ENCODE measurements at places on chromosomes 3 and 15. TPM values are rescaled to one million over a fixed set of nuclear protein-coding genes. Genes with fewer than 3 reads are reported as not detected.

DNA sequence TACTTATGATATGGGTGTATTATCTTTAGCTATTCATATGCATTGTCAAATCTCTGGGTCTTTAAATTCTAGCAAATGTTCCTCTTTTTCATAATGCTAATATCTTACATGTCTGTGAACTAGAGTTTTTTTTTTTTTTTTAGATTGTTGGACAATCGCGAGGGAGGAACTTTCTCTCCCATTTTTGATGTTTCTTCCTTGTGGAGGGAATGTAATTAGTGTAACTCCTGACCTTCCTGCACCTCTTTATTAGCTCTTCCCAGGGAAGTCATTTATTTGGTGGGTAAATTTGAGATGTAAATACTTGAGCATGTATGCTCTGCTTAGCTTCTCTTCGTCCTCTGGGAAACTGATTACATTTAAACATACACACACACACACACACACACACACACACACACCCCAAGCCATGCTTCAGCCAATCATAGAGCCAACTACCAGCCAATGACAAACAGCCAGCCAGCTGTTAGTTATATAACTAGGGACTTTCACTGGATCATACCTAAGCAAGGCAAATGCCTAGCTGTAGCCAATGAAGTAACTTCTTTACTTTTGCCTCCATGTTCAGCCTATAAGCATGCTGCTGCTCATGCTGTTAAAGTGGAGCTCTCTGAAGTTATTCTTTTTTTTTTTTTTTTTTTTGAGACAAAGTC is 8.3 kb upstream of the USP8 start:
- no peak for DNase-seq

- no peak for DNase-seq
These were observed 19.6 kb downstream of the HEMK1 start for GRCh38 chr3:50588759-50589433.

GRCh38 chr3:113088616-113089015 is 97.8 kb downstream of the GTPBP8 start:
- DNase-seq, result peak; percentile 84

DNA sequence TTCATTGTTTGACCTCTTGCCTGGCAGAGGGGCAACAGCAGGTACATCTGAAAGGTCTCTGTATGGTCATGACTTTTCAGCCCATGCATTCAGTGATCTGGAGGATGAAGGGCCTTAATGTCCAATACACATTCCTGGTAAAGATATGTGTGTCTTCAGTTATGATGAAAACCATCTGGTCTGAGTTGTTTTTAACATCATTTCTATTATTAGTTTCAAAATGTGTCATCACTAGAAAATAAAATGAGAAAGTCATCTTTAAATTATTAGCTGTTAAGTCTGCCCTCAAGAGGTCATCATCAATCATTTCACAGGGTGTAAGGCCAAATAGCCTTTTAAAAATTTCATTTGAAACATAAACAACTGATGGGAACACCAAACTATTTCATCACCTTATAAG is 92.1 kb upstream of the PLSCR4 start:
- DNase-seq, result peak; percentile 66

DNA sequence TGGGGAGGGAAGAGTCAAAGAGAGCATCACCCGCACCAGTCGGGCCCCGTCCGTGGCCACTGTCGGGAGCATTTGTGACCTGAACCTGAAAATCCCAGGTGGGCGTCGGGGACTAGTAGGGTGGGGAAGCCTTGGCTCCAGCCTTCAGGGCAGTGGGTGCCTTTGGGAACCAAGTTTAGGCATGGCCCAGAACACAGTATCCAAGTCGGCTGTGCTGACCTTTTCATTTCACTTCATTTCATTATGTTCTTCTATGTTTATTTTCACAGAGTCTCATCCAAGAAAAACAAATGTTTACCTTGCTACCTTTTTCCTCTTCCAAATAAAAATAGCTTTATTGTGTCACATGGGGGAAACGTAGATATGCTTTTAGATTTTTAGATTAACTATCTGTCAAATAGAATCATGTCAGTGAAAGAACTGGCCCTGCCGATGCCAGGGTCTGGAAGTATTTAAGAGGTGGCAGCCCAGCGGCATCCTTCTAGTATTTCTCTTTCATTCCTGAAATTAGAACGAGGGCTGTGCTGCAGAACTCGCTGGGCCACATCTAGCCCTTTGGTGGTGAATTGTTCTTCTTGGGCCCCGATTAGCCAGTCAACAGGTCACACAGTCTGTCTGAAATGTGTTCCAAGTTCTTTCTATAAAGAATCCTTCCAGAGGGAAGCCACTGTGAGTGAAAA is 60.5 kb downstream of the DNASE1L3 start:
- DNase-seq, result no peak

DNA sequence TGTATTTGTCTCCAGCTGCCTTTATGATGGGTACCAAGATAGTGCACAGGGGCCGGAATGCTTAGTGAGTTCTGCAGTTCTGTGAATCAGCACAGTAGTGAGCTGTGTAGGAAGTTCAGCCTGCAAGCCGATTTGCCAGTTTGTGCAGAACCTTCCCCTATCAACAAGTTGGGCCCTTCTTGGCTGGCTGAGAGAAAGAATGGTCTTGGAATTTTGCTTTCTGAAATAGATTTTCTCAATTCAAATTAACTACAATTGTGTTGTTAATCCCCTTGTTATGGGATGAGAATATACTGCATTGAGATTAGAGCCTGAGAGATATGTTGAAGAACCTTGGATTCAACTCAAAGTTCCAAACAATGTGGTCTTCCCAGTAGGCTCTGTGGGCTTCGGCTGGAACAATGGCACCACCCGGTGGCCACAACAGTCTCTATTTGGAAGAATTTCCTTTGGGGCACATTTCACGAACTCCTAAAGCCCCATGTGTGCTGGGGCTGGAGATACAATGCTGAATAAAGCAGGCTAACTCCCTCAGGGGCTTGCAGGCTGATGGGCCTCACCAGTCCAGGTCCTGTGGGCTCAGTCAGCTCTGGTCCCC is 59.1 kb downstream of the TRIM42 start:
- DNase-seq, result peak; percentile 59

GRCh38 chr3:108403686-108404345 is 106.6 kb downstream of the MYH15 start:
- DNase-seq, result no peak

GRCh38 chr15:35671197-35671596 is 125.2 kb upstream of the DPH6 start:
- no peak for DNase-seq

GRCh38 chr3:126539558-126540250 is 15.7 kb downstream of the CHST13 start:
- no peak for DNase-seq

- no peak for DNase-seq
These were observed 1150.6 kb downstream of the TBL1XR1 start for GRCh38 chr3:176046703-176047102.

DNA sequence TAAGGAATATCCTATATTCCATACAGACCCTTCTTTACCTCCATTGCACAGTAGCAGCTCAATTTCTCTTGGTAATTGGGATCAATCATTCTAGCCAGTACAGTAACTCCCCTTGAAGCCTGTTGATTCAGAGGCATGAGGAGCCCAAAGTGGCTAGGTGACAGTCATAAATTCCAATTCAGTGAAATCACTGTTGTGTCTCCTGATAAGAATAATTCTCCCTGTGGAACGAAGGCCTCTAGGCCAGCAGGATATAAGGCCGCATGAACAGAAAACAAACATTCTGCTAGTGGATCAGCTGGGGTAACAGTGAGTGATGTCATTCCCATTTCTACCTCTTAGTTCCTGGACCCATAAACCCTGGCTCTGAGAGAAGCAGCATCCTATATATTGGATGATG is 696.3 kb downstream of the NR2F2 start:
- DNase-seq, result no peak

DNA sequence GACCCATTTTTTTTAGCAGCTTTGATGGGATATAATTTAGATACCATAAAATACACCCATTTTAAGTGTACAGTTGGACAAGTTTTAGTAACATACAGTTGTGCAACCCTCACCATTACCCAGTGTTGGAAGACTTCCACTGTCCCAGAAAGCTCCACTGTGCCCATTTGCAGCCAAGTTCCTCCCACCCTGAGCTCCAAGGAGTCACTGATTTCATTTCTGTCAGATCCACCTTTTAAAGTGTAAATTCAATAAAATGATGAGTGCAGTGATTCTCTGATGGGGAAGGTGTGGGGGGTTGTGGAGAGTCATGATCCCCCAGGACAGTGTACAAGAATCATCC is 93.2 kb upstream of the IGF1R start:
- no peak for DNase-seq

- no peak for DNase-seq
These were observed 591.0 kb downstream of the MECOM start for GRCh38 chr3:169072494-169072893.

DNA sequence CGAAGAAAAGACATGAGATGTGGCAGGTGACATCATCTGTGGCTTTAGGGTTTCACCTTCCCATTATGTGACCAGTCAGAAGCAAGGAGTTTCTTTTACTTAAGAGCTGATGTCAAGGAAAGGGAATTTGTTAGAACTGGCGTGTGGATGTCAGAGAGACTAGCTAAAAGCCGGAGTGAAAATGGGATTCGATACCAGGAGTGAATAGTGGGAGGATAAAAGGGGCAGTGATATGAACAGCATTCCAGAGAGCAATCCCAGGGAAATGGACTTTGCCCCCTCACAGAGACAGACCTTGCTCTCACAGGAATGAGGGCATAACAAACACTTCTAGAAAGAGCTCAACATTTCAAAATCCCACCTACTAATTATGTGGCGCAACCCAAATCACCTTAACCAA is 5.9 kb upstream of the FMN1 start:
- no peak for DNase-seq

DNA sequence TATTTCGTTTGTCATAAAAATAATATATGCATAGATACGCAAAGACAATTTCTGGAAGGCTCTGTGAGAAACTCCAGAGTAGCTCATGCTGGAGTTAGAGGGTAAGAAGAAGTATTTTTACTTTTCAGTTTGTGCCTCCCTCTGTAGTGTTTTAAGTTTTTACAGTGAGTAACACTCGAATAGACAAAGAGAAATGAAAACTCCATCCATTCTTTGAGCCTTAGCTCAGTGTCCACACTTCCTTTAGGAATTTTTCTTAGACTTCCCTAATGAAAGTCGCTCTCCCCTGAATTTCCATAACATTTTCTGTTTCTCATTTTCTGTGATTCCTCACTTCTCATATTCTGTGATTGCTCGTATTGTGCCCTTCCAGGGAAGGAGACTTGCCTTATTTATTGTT is 2.1 kb downstream of the BLOC1S6 start:
- DNase-seq, result no peak

GRCh38 chr15:84819291-84819768 is 2.2 kb downstream of the ALPK3 start:
- peak; percentile 69 for DNase-seq

DNA sequence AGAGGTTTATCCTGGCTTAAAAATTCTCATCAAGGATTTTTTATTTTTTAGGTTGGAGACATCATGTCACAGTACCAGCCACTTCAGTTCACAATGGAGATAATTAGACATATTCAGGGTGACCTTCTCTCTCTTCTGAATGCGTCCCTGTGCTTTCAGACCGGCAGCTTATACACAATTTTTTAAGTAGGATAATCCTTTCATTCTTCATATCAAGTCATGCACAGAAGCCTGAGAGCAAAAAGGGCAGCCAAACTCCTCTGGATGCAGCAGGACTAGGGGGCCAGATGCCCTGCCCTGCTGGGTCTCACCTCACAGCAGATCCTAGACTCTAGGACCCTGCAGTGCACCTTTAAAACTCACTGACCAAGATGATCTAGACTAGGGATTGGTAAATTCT is 210.4 kb downstream of the ERC2 start:
- no peak for DNase-seq

Gene SNRPN
- total RNA-seq, result 194 TPM

DNA sequence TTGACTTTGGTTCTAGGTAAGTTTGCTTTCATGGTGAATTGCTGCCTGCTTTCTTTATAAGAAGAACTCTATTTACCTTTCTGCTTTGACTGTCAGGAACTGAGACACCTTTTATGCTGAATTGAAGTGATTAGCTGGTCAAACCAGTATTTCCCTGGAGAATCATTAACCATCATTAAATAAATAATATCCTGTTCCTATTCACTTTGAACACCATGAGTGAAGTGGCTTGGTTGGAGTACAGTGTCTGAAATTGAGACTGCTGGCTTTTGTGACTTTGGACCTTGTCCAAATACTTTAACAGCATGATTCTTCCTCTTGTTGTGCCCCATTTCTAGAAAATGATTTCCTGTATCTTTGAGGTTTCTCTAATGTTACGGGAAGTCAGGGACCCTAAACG is 5.6 kb upstream of the TMEM62 start:
- DNase-seq, result no peak

Gene GNAT1
- not detected for total RNA-seq

DNA sequence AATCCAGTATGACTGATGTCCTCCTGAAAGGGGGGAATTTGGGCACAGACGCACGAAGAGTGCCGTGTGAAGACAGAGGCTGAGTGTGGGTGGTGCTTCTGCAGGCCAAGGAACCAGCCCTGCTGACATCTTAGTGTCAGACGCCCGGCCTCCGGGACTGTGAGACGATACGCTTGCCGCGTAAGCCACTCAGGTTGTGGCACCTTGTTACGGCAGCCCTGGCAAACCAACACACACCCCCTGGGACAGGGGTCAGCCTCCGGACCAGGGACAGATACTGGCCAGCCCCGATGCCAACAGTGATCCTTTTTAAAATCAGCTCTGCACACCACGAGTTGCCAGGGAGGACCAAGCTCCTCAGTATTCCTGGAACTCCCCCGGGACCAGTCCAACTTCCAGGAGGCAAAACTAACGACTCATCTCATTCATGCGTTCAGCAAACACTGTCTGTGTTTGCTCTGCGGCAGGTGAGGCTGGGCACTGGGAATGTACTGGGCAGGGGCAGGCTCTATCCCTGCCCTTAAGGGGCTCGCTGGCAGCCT is 21.2 kb upstream of the PIGZ start:
- no peak for DNase-seq

Gene GPR171
- 0.04 TPM for total RNA-seq

DNA sequence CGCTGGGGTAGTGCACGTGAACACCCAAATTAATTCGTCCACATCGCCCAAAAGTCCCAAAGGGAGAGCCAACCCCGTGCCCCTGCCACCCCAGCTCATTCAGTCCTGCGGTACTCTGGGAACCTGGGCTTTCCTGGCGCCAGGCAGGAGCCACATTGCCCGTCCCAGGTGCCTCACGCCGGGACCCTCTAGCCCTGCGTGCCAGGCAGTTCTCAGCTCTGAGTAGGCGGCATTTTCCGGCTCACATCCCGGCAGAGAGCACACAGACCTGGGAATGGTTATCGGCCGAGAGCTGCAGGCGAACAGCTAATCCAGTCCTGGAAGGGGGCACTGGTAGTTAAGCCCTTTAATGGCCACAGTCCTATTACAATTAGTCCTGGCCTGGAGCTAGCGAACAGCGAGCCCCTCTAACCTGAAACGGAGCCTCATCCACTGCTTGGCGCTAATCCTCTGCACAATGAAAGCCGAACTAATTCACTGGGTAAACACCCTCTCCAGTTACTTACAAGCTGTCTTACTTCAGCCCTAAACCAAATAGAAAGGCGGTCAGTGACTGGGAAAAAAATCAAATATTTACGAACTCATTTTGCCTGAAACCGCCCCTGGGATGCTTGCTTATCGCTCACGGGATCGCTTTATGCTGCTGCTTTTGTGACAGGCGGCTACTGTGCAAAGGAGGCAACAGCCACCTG is 254.6 kb upstream of the SOX14 start:
- peak; percentile 10 for DNase-seq
